HT-29 (cell line): ENCODE measurements at places on chromosomes 12 and 14.
A peak's percentile ranks its signal among the peaks of the same experiment; 100 is the strongest.

DNA sequence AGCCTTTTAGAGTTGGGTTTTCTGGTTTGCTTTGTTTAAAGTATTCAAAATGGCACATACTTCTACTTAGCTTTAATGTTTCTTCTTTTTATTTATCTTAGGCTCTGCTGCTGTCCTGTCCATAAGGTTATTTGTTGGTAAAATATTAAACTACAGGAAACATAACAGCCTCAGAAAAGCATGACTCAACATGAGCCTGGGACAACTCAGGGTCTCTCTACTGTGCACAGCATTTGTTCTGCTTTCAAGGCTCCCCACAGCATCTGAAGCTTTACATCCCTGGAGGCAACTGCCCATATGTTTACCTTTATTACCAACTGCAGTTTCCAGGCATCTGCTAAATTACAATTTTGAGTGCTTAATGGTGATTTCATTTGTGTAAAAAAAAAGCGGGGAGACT, 954.2 kb upstream of the FBXO33 start:
- DNase-seq, result no peak

DNA sequence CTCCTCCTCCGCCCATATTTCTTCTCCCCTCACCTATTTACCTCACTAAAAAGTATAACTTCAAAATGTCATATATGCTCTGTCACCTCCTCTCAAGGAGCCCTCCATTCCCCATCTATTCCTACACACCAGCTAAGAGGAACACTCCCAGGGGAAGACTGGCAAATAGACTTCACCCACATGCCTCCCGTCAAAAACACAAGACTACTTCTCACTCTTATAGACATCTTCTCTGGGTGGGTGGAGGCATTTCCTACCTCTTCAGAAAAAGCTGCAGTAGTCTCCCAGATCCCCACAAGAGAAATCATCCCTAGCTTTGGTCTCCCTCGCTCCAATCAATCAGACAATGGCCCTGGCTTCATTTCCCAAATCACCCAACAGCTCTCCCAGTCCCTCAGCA, 66.2 kb downstream of the MOK start:
- no peak for DNase-seq

DNA sequence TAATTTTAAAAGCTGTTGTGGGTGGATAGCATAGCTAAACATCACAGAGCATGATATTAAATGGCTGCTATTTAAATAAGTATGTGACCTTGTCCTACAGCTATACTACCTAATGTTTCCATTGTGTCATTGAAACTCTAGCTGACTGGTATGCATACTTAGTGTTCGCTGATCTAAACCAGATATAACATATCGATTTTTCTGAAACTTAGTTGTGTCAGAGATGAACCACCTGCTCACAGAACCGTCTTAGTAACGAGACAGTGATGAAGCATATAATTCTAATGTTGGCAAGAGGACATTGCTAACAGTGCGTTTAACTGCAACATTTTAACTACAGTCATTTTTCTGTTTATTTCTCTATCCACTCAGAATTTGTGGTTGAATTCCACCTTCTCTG, 36.1 kb upstream of the NUAK1 start:
- no peak for DNase-seq

GRCh38 chr12:12704593-12705230, 8.7 kb upstream of the GPR19 start:
- DNase-seq, result peak; percentile 91

DNA sequence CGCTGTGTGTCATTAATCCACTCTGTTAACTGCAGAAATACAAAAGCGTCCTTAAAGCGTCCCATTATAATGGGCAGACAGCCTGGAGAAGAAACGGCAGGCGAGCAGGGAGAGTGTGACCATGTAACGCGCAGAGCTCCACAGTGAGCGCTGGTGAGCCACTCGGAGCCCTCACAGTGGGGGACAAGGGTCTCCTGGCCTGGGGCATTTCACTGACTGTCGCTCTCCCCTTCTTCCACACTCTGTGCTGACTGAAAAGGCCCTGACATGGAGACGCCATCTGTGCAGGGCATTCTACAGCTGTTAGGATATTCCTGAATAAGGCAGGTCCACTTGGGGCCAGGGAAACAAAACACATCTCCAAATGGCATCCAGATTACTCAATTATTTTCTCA, 24.2 kb downstream of the CCDC92 start:
- DNase-seq, result no peak

GRCh38 chr12:65826353-65827171, 2.3 kb downstream of the HMGA2 start:
- peak; percentile 63 for DNase-seq

DNA sequence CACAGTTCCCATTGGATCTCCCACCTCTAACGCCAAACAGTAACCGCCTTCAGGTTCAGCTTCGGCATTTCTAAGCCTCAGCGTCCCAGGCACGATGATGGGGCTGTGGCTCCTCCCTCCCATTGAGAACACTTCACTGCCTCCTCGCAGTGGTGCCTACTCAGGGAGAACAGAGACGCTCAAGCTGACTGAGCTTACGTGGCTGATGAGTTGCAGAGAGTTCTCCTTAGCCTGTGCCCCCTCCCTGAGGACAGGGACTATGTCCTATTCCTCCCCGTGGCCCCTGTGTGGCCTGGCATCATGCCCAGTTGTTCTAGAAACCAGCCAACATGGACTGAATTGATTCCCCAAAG, 87.0 kb downstream of the ITPK1 start:
- no peak for DNase-seq

DNA sequence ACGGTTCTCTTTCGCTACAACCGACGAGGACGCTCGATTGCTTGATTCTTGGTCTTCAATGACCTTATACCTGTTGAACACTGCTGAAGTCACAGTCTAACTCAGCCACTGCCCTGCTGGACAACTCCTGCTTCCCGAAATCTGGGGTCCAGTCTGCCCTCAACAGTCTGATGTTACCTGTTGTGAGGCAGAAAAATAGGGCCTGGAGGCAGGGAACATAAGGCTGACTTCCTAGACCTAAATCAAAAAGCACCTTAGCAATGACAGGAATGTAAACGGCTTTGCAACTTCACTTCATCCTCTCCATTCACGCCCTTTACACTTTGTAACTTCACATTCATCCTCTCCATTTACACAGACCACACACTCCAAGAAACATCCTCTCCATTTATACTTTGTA, 597 bp upstream of the GLTP start:
- peak; percentile 10 for DNase-seq

- DNase-seq, result no peak
These were observed 15.1 kb downstream of the NDUFA9 start for GRCh38 chr12:4663971-4664505.

- no peak for DNase-seq
These were observed 905.4 kb upstream of the ATXN7L3B start for GRCh38 chr12:73632191-73632590.

DNA sequence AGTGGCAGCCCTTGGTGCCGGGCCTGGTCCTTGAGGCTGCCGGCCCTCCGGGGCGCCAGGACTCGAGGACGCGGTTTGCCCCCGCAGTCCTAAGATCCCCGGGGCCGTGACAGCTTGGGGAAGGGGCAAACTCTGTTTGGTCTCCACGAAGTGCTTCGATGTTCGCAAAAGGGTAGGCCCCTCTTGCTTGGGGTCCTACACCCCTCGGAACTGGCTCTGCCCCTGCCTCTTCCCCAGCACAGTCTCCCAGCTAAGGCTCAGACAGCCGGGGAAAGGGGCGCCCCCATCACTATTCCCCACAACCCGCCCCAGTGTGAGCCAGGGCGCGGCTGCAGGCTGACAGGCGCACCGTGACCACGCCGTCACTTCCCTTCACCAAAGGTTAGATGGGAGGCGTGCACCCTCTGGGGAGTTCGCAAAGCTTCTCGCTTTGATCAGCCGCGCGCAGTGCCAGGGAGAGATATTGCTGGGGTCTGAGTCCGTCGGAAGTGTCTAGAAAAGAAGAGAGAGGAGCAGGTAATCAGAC, 7.2 kb upstream of the OTX2 start:
- DNase-seq, result no peak

- no peak for DNase-seq
These were observed 26.0 kb downstream of the ASPG start for GRCh38 chr14:104111301-104112112.

- DNase-seq, result no peak
These were observed 25.6 kb upstream of the SLC2A3 start for GRCh38 chr12:7961395-7962178.

GRCh38 chr12:1590221-1590979, 4.0 kb downstream of the FBXL14 start:
- no peak for DNase-seq

DNA sequence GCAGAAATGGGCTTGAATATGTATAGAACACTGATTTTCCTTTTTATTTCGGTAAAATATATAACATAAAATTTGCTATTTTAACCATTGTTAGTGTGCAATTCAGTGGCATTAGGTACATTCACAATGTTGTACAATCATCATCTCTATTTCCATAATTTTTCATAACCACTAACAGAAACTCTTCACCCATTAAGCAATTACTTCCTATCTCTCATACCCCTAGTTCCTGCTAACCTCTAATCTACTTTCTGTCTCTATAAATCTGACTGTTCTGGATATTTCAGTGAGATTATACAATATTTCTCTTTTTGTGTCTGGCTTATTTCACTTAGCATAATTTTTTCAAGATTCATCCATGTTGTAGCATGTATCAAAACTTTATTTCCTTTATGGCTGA, 8.9 kb upstream of the RNF212B start:
- DNase-seq, result no peak

GRCh38 chr12:44247588-44247987, 411.7 kb downstream of the TMEM117 start:
- no peak for DNase-seq

- DNase-seq, result peak; percentile 88
These were observed at the start of gene MGST1 for GRCh38 chr12:16347391-16348298. Gene MGST1 (plus strand): TSS chr12:16347645. CDS start chr12:16354253, 6,608 bp downstream.

DNA sequence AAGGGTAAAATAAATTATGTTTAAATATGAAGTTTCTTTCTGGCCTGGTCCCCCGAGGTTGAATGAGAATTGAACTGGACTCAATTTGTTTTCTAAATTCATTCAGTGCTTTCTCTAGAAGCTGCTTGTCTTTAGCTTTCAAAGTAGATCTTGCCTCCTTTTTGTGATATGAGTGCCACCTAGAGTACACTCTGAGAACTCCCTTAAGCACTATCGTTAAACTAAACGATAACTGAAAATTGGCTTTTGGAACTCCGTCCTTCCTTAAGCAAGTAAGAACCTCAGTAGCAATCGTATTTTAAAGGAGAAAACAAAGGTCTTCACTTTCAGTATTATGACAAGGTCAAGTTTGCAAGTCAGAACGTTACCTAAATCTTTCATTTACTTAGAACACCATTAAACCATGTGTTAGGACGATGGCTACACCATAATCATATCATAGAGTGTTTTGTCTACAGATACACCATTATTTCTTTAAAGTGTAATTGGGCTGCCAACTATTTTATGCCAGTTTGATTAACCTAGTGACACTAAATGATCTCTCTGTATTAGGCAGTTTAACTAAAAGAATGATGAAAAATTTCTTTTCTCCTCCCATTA, 364.8 kb downstream of the SNAPC1 start:
- DNase-seq, result peak; percentile 44

DNA sequence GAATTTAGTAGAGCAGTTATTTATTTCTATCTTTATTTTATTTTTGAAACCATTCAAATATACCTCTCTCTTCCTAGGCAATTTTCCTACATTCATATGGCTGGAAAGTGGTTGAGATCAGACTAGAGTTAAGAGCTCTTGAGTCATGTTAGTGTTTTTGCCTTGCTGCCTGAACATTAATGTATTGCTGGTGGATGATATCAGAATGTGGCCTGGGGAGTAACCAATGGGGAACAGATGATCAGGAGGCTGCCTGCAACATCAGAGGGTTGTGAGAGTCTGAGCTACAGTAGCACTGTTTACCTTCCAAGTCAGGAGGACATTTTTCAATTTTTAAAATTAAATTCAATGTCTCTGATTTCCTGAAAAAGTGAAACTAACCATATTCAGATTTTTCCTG, 166.3 kb upstream of the TRHDE start:
- DNase-seq, result no peak

- DNase-seq, result peak; percentile 1
These were observed 201.8 kb upstream of the CCDC196 start for GRCh38 chr14:66284346-66284745.

- no peak for DNase-seq
These were observed 182.9 kb downstream of the GLT1D1 start for GRCh38 chr12:129036135-129036534.

- DNase-seq, result no peak
These were observed 55.0 kb downstream of the CCDC85C start for GRCh38 chr14:99548871-99549515.

GRCh38 chr12:5535541-5535940, 103.6 kb downstream of the NTF3 start:
- DNase-seq, result no peak

GRCh38 chr12:121788176-121788818, 5.2 kb downstream of the RHOF start:
- no peak for DNase-seq

GRCh38 chr12:48932878-48933277, 7.6 kb upstream of the FKBP11 start:
- DNase-seq, result no peak
